ENCODE measurements at places on chromosomes 6 and 20.

DNA sequence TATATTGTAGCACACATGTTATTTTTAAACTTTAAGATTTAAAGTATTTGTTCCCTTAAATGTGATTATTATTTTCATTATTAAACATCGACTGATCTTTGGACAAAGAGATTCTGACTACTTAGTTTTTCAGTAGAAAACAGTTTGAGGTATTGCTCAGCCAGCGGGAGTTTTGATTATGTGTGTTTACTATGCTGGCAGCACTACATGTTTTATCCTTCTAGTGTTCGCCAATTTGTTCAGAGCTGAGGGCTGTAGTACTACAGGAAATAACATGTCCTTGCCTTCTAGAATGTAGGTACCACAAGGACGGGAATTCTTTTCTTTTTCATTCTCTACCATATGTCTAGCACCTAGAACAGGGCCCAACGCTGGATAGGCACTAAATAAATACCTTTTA is 11.1 kb upstream of the LCA5 start:
- DNase-seq: no peak

GRCh38 chr6:27806981-27807440 is 105.2 kb downstream of the OR2B2 start:
- no peak for DNase-seq

DNA sequence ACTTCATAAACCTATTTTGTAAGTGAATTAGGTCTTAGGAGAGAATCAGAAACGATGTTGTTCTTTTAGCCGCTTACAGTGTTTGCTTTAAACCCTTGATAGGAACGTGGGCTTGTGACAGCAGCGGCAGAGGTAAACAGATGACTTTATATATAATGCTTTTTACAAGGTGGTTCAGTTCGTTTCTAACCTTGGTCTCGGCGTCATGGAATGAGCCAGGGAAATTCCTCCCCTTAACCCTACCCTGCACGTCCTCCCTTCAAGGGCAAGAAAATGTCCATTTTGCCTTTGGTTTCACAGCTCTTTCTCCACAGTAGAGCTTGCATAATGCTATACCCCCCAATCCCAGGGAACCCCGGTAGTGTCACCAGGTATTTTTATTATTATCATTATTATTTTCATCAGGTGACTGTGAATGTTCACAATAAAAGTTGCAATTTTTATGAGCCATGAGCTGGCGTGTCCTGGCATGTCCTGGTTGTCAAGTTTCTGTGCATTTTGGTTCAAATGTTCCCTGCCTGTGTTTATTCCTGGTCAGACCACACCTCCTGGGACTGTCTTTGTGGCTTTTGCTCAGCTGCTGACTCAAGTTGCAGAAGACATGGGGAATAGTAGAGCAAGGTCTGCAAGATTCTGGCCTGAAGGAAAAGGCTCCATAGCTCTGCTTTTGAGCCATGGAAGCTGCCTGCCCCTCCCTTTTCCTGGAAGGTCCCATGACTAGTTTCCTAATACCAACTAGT is 112.8 kb upstream of the BMP2 start:
- DNase-seq: no peak

DNA sequence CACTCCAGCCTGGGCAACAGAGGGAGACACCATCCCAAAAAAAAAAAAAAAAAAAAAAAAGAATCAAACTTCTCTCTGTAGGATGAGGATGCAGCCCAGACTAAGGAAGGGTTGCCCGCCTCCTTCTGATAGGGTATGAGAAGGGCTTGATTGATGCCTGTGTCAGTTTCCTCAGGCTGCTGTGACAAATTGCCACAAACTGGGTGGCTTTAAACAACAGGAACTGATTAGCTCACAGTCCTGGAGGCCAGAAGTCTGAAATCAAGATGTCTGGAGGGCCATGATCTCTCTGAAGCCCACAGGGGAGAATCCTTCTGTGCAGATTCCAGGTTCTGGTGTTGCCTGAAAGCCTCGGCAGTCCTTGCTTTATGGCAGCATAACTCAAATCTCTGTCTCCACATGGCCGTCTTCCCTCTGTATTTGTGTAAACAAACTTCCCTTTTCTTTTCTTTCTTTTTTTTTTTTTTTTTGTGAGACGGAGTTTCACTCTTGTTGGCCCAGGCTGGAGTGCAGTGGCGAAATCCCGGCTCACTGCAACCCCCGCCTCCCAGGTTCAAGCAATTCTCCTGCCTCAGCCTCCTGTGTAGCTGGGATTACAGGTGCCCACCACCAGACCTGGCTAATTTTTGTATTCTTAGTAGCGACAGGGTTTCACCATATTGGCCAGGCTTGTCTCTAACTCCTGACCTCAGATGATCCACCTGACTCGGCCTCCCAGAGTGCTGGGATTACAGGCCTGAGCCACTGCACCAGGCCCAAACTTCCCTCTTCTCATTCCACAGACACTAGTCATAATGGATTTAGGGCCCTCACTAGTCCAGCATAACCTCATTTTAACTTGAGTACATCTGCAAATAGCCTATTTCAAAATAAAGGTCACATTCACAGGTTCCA is 11.2 kb upstream of the CDK19 start:
- DNase-seq: no peak

- DNase-seq: no peak
Observed at GRCh38 chr6:107668743-107669474, 155.2 kb downstream of the SCML4 start.

GRCh38 chr6:7515363-7515762 is 26.1 kb upstream of the DSP start:
- no peak for DNase-seq

DNA sequence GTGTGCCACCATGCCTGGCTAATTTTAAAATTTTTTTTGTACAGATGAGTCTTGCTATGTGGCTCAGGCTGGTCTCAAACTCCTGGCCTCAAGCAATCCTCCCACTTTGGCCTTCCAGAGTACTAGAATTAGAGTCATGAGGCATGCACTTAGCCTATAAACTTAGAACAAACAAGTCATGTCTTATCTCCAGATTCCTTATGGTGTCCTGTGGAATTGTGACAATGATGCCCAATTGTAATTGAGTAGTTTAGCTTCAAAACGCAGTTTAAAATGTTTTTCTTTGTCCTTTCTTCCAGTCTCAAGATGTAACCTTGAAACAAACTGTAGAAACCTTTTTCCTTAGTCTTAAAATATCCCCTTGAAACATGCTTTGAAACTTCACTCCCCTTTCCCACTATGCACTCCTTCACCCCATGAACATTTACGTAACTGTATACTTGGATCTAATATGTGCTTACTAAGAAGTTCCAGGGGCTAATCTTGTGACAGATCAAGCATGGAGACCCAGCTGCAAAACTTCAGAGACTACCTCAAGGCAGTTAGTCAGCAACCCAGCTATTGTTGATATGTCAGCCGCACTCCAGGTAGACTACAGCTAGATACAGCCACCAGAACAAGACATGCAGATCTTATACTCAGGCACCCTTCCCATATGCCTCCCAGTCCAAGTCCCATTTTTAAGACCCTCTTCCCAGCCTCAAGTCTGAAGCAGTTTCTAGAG is 46.2 kb downstream of the MAN1A1 start:
- no peak for DNase-seq

- DNase-seq: no peak
Observed at GRCh38 chr6:57305107-57305506, 12.3 kb upstream of the PRIM2 start.

GRCh38 chr6:96844530-96844929 is 7.3 kb upstream of the GPR63 start:
- DNase-seq: no peak

DNA sequence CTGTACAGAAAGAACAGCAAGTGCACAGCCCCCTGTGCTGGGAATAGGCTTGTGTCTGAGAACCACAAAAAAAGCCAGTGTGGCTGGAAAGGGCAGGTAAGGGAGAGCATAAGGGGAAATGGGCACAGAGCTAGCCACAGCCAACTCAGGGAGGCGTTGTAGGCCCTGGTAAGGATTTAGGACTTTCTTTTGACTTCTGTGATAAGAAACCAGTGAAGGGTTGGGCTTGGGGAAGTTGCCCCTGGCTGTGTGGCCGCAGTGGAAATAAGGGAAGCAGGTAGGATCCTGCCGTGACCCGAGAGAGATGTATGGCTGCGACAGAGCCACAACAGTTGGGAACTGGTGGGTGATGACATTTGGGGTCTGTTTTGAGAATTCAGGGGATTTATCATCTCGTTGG is 30.0 kb upstream of the PHACTR2 start:
- DNase-seq: no peak

GRCh38 chr6:109117346-109118035 is 22.2 kb downstream of the CEP57L1 start:
- DNase-seq: no peak

Data from COR-L47 (cell line).